ENCODE measurements at places on chromosomes 5 and 9.

DNA sequence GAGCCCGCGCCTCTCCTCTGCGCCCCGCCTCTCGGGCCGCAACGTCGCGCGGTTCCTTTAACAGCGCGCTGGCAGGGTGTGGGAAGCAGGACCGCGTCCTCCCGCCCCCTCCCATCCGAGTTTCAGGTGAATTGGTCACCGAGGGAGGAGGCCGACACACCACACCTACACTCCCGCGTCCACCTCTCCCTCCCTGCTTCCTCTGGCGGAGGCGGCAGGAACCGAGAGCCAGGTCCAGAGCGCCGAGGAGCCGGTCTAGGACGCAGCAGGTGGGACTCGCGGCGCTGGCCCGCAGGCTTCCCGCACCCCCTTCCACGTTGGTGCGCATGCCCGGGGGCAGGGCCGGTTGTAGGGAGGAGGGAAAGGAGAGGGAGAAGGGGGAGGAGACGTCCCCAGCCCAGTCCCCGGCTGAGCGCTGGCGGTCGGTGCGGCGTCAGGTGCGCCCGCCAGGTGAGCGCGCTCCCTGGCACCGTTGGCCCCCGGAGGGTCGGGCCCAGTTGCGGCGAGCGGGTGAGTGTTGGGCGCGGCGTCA lies at the start of gene OCLN:
Gene OCLN, plus strand, starts transcription at position 400 of the 532 bp plus-strand sequence. CDS start 11,455 bp downstream, outside the sequence.
- DNase-seq: peak; percentile 68

DNA sequence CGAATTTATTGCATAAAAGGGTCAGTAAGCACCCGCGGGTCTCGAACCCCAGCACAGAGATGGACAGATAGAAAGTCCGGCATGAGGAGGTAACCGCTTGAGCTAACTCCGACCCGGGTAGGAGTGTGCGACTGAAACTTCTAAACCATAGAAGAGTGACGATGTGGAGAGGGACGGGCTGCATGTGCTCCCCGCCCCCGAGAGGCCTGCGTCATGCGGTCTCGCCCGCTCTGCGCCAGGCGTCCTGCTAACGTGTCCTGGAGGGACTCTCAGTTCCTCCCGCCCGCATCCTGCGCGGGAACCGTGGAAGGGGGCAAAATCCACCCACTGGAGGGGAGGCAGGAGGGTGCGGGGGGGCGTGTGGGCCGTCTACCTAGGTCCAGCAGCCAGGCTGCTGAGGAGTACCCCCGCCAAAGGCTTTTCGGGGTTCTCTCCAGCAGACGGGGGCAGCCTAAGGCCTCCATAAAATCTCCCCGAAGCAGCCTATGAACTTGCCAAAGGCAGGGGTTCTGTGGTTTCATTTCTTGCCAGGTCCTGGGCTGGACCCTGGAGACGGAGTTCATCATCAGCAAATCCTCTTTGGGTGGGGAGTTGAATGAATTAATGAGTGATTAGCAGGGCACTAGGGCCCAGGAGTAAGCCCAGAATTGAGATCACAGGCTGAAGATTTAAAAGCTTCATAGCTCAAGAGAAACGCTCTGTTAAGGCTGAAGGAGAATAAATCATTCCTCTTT lies 51.9 kb downstream of the TGFBI start:
- DNase-seq: no peak

DNA sequence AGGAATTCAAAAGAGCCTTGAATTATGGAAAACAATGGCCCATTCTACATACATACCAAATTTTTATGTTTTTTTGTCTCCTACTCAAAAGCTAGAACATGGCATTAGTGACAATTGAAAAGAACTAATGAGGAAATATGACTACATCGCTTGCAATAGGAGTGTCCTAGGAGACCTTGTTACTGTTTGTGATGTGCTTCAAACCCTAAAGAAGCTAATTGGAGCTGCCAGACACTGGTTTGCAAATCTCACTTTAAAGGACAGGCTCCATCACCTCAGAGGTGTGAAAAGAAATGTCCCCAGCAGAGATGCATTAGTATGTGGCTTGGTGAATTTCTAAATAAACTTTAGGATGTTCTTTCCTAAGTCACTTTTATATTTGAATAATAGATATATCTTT lies 354.2 kb upstream of the EFNA5 start:
- DNase-seq: no peak

GRCh38 chr9:115134941-115135340 lies 17.0 kb upstream of the TNC start:
- DNase-seq: no peak

GRCh38 chr9:33297432-33297831 lies 7.1 kb downstream of the NFX1 start:
- no peak for DNase-seq

- DNase-seq: no peak
Observed at GRCh38 chr5:56278335-56278753, 45.2 kb upstream of the ANKRD55 start.

DNA sequence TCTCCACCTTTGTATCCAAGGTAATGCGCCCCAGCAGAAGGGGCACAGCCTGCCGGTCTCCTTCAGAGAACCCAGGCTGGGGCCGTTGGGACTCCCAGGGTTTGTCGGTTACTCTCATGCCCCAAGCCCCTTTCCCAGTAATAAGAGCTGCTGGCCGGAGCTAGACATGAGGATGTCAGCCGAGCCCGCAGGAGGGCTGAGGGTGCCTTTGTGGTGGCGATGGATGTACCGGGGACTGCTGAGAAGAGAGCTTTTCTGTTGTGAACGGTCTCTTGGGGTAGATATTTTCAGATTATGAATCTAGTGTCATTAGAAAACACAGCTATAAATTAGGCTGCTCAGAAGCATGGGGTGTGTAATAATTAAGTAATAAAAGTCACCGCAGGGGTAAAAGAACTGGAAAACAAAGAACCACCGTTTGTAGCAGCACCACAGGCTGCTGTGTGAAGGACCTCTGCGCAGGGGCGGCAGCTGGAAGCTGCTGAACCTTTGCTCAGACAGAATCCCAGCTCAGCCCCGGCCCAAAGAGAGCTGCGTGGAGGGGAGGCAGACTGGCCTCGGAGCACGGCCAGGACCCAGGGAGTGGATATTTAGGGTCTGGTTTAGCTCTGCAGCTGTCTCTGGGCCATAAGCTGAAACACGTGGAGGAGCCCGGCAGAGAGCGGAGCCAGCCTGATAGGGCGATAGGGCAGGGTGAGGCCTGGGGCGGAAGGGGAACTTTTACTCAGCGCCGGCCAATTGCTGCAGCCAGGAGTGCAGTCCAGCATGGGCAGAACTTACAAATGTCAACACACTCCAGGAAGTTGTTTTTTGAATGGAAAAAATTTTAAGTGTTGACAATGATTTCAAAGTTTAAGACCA lies 50.5 kb upstream of the BARHL1 start:
- no peak for DNase-seq

DNA sequence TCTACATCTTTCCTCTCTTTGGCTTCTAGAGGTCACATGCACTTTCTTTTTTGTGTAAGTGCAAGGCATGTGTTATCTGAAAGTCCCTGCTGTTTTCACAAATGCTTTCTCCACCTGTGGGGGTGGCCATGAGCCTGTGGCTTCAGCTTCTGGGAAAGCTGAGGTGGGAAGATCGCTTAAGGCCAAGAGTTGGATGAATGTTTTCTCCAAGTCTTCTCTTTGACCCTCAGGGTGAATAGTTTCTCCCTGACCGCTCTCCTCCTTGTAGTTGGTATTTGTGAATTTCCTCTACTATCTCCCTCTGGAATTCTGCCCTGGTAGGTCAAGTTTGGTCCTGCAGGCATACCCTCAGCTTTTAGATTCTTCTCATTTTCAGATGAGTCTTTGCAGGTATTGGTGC lies 74.2 kb downstream of the UGCG start:
- DNase-seq: no peak

DNA sequence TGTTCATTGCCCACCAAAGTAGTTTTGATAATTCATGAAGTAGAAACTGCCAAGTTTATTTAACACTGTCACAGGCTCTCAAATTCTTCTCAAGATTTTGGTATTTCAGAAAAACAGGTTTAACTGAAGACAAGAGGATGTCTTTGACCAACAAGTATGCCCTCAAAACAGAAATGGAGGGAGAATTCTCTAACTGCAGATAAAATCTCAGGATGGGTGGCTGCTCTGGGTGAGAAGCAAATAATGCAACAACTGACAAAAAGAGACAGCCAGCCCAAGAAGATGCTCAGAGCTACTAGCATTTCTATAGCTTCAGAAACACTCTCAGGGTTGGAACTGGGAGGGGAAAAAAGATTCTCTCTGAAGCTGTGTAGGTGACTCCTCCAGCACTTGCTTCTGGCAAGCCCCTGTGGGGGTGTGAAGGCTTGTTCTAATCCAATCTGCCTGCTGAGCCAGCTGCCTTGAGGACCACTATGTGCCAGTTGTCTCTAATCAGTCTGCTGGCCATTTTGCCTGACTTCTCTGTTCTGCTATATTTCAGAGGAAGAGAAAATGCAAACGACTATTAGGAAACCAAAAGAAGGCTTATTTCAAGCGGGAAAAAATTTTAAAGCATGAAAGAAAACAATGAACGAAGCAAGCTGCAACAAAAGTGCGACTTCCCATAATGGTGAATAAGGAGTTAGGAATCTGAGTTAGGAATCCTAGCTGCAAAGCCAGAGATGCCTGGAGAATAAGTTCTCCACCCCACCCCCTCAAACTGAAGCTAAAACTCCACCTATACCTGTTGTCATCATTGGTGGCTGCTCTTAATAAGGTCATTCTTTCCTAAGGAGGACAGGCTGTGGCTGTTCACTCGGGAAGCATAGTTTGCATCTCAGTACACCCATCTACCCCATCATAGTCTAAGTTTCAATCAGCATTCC lies 147.5 kb downstream of the GNAQ start:
- no peak for DNase-seq

- no peak for DNase-seq
Observed at GRCh38 chr9:123003466-123003865, 30.0 kb upstream of the GPR21 start.

DNA sequence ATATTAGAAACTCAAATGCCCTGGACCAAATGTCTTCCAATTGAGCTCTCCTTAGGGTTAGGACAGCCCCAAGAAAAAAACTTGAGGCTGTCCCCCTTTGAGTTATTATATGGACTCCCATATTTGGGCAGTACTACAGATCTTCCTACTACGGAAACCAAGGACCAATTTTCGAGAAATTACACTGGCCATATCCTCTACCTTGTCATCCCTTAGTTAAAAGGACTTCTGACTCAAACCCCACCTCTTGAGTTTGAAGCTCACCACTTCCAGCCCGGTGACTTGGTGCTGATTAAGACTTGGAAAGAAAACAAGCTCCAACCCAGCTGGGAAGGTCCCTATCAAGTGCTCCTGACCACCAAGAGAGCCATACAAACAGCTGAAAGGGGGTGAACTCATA lies 497.0 kb upstream of the GRAMD2B start:
- no peak for DNase-seq

GRCh38 chr5:76808141-76808691 lies 10.6 kb upstream of the F2RL1 start:
- DNase-seq: no peak

- no peak for DNase-seq
Observed at GRCh38 chr5:110413856-110414255, 312.6 kb downstream of the TMEM232 start.

DNA sequence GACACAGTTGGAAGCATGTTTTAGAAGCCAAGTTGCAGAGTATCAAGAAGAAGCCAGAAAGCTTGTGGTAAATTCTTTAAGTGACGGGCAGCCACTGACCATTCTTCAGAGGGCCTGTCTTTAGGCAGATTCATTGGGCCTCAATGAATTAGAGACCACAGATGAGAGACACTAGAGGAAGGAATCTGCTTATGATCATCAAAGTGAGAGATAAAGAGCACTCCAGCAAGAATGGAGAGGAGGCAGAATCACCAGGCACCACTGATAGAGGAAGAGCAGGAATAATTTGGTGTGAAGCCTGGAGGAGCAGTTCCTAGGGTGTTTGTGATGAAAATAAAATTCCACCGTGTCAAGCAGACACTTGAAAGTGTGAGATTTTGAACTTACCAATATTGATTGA lies 365.9 kb upstream of the SLC30A5 start:
- no peak for DNase-seq

- DNase-seq: no peak
Observed at GRCh38 chr9:137160716-137161557, 8.9 kb downstream of the LRRC26 start.

GRCh38 chr5:161481922-161482321 lies 64.6 kb downstream of the GABRB2 start:
- no peak for DNase-seq

- DNase-seq: no peak
Observed at GRCh38 chr5:176154821-176155220, 83.4 kb upstream of the SIMC1 start.

GRCh38 chr9:35903049-35903448 lies 3.0 kb upstream of the HRCT1 start:
- no peak for DNase-seq

DNA sequence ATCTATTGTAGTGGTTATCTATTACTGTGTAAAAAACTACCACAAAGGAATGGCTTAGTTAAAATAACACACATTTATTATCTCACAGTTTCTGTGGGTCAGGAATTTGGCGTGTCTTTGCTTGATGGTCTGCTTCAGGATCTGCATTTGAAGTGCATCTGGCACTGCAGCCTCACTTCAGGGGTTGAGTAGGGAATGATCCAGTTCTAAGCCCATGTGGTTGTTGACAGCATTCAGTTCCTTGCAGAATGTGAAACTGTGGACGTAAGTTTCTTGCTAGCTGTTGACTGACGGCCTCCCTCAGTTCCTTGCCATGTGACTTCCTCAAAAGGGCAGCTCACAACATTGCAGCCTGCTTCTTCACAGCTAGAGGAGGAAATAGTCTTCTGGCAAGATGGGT lies 2.1 kb upstream of the OGN start:
- no peak for DNase-seq

DNA sequence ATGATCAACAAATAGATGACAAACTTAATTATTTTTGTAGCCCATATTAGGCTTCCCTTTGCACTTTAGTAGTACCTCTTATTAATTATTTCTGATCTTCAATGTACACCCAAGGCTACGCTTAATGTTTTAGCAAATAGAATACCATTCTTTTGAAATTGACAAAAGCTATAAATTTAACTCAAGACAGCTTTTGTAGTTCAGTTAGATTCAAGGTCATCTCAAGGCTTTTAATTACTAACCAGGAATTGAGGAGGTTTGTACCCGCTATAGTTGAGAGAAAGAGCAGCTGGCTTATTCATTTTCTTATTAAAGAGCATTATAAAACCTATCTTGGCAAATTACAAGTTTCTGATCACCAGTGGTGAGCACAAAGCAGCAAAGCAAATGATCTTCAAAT lies 15.1 kb downstream of the NR6A1 start:
- DNase-seq: no peak

- no peak for DNase-seq
Observed at GRCh38 chr9:115847216-115847615, 306.4 kb upstream of the PAPPA start.

DNA sequence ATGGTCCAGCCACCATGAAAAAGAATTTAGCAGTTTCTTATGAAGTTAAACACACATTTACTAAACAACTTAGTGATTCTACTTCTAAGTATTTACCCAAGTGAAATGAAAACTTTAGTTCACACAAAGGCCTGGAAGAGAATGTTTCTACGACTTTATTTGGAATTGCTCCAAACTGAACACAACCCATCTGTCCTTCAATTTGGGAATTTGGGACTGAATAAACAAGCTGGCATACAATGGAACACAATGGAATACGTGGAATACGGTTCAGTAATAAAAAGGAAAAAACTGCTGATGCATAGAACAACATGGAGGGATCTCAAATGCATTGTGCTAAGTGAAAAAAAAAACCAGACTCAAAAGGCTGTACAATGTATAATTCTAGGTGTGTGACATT lies 44.6 kb upstream of the BASP1 start:
- no peak for DNase-seq

- no peak for DNase-seq
Observed at GRCh38 chr9:134955156-134955555, 37.4 kb upstream of the FCN1 start.
